ENCODE measurements at places on chromosomes 2 and 18.
A peak's percentile ranks its signal among the peaks of the same experiment; 100 is the strongest.

GRCh38 chr2:99805930-99806476 lies 316.2 kb upstream of the REV1 start:
- no peak for DNase-seq

DNA sequence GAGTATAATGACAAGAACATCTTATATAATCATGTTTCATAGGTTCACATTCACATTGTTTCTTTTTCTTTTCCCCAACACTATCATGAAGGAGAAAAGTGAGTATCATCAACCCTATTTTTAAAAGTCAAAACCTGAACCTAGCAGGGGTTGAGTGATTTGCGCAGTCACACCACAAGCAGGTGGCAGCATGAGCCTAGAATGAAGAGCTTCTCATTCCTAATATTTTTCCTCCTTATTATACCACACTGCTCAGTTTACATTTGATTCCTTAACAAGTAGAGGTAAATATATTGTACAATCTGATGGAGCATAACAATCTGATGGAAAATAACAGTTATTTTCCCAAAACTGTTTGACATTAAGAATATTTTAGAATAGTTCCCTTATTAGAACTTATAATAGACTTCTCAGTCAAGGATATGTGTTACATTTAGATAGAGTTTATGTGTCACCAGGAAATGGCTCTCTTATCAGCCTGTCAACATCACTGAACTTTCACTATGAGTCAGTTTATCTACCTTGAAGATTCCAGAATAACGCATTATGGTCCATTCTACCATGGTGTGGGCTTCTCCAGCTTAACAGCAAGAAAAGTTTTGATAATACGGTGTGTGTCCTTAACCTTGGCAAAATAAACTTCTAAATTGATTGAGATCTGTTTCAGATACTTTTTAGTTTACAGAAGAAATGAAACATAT lies 119.5 kb downstream of the NEB start:
- no peak for DNase-seq

- no peak for DNase-seq
These were observed 281.5 kb upstream of the EPAS1 start for GRCh38 chr2:46015671-46016070.

DNA sequence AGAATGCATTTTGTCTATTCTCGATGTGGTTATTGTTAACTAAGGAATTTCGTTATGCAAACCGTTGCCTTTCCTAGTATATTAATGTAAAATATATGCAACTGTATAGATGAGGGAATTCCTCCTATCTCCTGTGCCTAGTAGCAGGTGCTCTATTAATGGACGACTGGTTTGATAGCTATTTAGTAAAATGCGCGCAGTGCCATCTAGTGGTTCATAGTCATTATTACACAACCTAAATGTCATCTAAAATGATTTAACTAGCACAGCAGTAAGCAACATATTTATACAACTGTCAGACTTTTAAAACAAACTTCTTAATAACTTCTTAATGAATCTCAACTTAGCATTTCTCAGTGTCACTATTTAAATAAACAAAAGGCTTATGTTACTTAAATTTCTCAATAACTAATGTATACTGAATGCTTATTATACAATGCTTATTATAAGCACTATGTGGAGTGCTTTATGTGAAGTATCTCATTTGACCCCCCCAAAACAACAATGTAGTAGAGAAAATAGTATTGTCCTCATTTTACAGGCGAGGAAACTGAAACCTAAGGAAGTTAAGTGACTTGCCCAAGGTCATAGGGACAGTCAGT lies 77.9 kb downstream of the DTNA start:
- peak; percentile 72 for DNase-seq

DNA sequence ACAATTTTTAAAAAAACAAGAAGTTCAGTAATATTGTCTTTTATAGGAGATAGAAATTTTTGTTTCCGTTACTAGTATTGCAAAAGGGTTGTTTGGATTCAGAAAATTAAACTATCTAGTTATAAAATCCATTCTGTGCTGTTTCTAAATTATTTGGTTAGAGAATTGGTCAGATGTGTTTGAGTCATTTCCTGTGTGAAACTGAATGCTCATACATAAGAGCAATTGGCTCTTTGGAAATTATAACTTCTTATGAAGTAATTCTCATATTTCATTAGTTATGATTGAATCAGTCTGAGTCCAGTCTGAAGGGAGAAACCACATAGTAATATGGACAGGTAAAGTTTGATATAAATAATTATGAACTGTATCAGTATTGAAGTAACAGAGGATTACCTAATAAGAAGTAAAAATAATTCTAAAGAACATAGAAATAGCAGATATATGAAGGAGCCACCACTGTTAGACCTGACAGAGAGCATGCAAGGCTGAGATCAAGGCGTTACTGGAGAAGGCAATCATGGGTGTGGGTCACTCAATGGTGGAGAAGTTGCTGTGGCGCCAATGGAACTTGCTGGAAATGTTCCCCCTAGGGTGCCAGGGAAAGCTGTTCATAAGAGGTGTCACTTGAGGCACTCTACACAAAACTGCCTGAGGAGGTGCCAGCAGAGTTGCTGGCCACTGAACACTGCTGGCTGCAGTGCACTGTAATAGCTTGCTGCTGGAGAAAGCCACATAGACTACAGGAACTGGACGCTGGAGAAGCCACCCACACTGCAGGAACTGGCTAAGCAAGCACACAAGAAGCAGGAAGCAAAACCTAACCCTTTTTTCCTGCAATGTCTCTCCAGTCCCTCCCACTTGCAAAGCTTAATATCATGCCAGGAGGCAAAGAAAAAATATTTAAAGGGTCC lies 18.0 kb upstream of the FAP start:
- peak; percentile 2 for DNase-seq

DNA sequence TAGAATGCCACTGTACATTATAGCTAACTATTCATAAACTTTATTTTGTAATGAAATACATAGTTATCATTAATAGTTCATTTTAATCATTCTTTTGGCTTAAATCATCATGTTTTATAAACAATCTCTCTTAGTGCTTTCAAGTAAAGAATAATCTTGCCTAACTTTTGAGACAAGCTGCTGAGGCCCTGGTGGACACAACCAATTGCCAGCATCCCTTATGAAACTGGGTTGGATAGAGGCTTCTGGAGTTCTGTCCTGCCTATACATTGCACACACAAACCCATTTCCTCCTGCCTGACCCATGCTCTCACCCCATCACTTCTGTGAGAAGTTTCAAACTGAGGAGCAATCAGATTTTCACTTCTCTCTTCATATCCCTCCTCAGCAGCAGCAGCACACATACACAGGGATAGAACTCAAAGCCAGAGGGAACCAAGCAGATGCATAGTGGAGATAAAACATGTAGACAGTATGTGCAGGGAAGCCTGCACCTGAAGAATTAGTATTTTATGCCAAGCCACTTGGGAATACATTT lies 450.0 kb upstream of the SLC14A2 start:
- DNase-seq: no peak

DNA sequence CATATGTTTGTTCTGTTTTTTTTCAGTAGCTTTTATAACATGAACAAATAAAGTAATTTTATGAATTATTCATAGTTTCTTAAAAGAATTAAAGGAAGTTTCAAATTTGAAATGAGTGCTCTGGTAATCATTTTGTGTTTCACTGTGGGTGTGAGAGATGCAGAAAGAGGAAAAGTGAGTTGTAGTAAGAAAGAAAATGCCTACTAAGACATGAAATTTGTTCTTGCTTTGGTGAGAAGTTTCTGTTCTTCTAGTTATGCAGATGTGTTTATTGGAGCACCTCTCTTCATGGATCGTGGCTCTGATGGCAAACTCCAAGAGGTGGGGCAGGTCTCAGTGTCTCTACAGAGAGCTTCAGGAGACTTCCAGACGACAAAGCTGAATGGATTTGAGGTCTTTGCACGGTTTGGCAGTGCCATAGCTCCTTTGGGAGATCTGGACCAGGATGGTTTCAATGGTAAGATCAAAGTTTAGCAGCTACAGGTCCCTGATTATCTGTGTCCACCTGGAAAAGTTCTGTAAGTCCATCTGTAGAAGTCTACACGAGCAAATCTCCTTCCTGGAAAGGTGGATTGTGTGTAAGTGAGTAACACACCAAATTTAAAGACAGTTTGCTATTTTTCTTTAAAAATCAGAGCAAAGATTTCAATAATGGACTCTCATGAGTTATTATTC lies 51.4 kb downstream of the ITGAV start:
- DNase-seq: no peak

DNA sequence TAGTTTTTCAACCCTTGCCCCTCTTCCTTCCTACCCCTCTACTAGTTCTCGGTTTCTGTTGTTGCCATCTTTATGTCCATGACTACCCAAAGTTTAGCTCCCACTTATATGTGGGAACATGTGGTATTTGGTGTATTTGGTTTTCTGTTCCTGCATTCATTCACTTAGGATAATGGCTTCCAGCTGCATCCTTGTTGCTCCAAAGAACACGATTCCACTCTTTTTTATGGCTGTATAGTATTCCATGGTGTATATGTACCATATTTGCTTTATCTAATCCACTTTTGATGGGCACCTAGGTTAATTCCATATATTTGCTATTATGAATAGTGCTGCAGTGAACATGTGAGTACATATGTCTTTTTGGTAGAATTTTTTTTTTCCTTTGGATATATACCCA lies 20.6 kb upstream of the DSC1 start:
- DNase-seq: no peak

DNA sequence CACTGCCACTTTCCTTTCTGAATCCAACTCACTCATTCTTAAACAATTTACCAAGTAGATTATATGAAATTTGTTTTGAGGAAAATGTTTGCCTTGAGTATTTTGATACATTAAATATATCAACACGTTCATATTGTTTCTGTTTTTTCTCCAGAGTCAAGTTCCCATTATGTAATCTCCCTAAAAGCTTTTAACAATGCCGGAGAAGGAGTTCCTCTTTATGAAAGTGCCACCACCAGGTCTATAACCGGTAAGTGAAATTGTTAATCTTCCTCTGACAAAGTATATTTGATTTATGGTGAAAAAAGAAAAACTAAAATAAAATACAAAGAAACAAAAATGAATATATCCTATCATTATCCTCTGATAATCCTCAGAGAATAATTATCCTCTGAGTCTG lies 838.6 kb downstream of the MBD2 start:
- DNase-seq: no peak

DNA sequence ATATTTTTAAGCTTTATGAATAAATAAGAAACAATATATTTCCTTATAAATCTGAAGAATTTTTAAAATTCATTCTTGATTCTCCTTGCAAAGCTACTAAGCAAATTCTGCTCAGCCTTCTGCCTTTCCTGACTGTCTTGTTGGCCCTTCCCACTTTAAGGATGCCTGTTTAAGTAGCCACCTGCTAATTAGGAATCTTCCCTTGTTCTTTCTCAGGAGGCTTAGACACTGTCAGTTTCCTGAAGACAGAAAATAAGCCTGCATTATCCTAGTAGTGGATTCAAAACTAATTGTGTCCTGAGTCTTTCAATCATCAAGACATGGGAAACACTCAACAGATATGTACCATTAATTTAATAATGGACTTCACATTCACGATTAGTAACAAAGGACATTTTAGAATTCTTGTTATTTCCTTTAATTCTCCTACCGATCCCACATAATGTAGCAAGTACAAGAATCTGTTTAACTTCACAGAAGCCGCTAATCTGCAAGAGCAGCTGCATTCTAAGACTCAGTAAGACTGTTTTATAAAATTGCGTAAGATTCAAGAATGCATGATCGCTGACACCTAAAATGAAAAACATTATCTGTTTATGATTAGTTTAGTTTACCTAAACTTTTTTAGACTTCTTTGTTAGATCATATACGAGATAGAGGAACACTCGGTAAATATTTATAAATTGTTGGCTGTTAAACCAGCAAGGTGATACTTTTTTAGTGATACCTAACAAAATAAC lies 445.4 kb upstream of the DSEL start:
- DNase-seq: no peak

GRCh38 chr18:27585602-27586173 lies 400.6 kb upstream of the CHST9 start:
- no peak for DNase-seq

DNA sequence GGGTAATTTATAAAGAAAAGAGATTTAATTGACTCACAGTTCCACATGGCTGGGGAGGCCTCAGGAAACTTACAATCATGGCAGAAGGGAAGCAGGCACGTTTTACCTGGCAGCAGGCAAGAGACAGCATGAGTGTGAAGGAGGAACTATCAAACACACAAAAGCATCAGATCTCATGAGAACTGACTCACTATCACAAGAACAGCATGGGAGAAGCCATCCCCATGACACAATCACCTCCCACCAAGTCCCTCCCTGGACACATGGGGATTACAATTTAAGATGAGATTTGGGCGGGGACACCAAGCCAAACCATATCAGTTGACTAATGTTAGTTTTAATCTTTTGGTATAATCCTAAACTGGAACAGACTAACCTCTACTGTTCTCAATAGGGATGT lies 49.1 kb upstream of the CPO start:
- no peak for DNase-seq

DNA sequence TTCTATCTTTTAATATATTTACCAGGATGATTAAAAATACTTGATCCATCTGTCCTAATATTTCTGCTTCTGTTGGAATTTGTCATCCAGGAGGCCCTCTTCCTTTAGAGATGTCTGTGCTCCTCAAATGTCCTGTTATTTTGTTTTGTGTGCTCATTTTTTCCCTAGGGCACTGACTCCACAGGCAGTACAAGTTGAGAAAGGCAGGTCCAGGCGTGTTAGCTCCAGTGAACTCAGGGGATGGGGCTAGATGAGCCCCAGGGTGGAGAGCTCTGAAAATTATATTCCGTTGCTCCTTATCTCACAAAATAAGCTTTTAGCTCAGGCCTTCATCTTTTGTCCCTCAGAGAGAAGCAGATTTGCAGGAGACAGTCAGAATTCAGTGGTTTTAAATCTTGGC lies 105.7 kb downstream of the SLC4A3 start:
- DNase-seq: peak; percentile 13

DNA sequence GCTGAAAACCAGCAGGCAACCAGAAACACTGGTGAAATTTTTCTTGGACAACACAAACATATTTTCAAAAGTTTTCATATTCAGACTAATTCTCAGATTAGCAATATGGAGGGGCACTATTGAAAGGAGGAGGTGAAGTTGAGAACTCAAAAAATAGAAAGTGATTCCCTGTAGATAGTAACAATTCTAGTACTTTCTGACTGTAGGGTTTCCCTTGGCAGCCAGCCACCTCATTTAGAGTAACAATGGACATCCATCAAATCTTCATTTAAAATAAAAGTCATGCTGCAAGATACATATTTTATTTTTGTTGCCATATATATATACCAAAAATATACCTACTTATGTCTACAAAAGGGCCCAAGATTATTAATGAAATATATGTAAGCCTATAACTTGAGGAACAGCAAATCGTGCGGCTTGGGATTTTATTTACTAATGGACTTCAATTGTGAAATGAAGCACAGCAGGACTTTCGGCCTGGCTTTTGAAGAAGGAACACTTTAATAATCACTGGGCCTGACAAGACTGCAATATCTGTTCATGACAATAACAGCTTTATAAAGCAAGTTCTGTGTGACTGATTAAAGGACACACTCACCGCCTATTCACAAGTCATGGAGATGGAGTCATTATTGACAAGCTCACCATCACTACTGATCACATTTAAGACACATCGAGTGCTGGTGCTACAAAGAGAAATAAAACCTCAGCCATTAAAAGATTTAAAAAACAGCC lies 6.8 kb upstream of the NR4A2 start:
- DNase-seq: peak; percentile 81

GRCh38 chr2:48365476-48365875 lies 164.5 kb upstream of the STON1 start:
- no peak for DNase-seq

GRCh38 chr2:230219419-230220331 lies at the start of gene SP110:
SP110 (minus strand) TSS chr2:230219984; CDS start chr2:230216927, 3,057 bp downstream.
- peak; percentile 28 for DNase-seq

- peak; percentile 51 for DNase-seq
These were observed 286.5 kb upstream of the SYT4 start for GRCh38 chr18:43563780-43564179.

- no peak for DNase-seq
These were observed 40.1 kb downstream of the TMEM17 start for GRCh38 chr2:62465741-62466502.
